ENCODE measurements at places on chromosomes 12 and 14.

- no peak for DNase-seq
These were observed 42.9 kb downstream of the HELB start for GRCh38 chr12:66345212-66345611.

DNA sequence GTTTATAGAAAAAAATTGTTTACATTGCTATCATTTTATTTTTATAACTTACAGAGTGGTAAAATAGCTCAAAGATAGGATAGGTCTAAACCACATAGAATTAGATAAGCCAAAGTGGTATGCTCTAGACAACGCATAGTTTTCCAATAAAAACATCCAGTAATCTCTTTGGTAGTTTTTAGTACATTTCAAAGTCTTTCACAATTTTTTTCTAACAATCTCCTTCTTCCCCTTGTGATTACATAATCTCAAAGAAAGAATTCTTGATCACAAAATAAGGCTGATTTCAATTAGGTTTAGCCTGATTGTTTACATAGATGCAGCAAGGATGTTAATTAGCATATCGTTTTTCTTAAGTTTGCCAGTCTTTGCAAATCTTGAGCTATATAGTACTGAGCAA lies 460.0 kb downstream of the FUT8 start:
- DNase-seq, result no peak

DNA sequence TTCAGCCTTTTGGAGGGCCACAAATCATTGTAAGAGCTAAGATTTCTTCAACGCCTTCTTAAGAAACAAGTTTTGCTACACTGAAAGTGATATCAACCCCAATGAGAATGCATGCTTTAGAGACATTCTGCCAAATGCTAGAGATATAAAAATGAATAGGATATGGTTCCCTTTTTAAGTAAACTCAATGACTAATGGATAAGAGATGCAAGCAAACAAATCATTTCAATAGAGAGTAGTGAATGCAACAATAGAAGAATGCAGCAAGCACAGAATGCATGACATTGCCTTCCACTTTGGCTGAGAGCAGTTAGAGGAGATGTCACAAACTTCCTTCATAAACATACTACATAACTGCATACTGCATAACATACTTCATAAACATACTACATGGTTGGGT lies 116.4 kb downstream of the PDZRN4 start:
- no peak for DNase-seq

GRCh38 chr14:92750994-92751400 lies 2.6 kb upstream of the LGMN start:
- no peak for DNase-seq

DNA sequence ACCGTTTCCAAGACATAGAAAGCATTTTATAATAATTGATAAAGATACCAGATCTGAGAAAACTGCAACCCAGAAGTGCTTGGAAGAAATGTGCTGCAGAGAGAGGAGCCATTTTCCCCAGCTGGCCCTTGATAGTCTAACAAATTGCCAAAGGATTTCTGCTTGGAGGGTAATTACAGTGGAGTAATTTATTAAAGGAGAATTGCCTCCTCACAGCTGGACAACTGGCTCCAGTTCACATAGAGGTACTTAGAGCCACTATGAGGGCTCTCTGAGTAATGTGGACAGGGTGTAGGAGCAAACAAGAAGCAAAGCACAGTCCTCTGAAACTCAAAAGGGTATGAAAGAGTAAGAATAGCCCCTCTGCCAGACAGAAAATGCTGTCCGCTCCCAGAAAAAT lies 335.6 kb downstream of the SYT1 start:
- DNase-seq, result no peak

GRCh38 chr12:55829967-55830600 lies 697 bp upstream of the DNAJC14 start:
- no peak for DNase-seq

- DNase-seq, result no peak
These were observed 102.4 kb upstream of the CCDC196 start for GRCh38 chr14:66383771-66384170.

DNA sequence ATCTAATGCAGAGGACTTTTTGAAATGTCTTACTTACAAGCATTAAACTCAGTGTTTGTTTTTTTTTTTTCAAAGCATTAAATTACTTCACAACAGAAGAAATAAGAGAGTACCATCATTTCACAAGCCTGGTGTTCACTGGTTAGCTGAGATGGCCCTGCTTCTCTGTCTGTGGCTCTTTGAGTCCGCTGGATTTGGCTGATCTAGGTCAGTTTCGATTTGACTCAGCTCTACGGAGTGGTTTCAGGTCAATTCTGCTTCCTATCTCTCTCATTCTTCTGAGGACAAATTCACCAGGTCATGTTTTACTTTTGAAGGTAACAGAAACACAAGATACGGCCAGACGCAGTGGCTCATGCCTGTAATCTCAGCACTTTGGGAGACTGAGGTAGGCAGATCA lies 1066.1 kb downstream of the FLRT2 start:
- DNase-seq, result no peak

- DNase-seq, result no peak
These were observed 18.3 kb downstream of the SLC17A8 start for GRCh38 chr12:100375038-100375735.

Data from AML-193 (cell line).